Fibroblast of upper back skin (primary cell): ENCODE measurements at places on chromosomes 5 and 9.
A peak's percentile ranks its signal among the peaks of the same experiment; 100 is the strongest.

- peak; percentile 11 for DNase-seq
Measured at GRCh38 chr5:149803641-149804468, 73.7 kb downstream of the PPARGC1B start.

DNA sequence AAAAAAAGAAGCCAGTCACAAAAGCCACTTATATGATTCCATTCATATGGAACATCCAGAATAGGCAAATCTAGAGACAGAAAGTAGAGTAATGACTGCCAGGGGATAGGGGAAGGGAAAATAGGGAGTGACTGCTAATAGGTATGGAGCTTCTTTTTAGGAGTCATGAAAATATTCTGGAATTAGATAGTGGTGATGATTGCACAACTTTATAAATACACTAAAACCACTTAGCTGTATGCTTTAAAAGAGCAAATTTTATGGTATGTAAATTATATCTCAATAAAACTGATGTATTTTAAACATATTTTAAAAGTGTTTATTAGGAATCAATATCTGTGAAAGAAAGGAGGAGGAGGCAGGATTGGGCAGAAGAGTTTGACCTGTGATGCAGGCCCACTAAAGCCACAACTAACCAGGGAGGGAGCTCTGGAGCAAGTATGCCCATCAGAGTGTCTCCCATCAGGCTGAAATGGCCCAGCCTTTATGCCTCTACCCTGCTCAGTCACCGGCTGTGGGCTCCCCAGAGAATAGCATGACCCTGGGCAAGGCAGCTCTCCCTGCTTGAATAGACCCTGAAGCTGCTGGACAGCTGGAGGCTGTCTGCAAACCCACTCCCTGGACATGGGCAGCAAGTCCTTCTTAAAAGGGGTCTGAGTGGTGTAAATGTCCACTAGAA lies 96.0 kb upstream of the SLC44A1 start:
- DNase-seq: no peak

GRCh38 chr9:35237311-35237710 lies 75.5 kb downstream of the UNC13B start:
- DNase-seq: no peak

DNA sequence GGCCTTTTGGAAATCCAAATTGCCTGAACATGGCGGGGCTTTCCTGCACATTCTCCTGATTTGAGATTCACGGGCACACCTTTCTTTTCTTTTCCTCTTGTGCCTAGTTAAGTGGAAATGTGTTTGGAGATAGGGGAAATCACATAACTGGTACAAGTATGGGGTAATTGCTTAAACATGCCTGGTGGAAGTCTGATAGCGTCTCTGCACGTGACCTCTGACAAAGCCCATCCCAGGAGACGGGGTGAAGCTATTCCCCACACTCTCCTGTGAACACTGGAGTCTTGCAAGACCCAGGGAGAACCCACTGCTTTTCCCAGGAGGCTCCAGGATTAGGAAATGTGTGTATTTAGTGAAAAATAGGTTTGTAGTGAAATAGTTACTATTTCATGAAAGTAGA lies 2.9 kb upstream of the REEP2 start:
- DNase-seq: no peak

DNA sequence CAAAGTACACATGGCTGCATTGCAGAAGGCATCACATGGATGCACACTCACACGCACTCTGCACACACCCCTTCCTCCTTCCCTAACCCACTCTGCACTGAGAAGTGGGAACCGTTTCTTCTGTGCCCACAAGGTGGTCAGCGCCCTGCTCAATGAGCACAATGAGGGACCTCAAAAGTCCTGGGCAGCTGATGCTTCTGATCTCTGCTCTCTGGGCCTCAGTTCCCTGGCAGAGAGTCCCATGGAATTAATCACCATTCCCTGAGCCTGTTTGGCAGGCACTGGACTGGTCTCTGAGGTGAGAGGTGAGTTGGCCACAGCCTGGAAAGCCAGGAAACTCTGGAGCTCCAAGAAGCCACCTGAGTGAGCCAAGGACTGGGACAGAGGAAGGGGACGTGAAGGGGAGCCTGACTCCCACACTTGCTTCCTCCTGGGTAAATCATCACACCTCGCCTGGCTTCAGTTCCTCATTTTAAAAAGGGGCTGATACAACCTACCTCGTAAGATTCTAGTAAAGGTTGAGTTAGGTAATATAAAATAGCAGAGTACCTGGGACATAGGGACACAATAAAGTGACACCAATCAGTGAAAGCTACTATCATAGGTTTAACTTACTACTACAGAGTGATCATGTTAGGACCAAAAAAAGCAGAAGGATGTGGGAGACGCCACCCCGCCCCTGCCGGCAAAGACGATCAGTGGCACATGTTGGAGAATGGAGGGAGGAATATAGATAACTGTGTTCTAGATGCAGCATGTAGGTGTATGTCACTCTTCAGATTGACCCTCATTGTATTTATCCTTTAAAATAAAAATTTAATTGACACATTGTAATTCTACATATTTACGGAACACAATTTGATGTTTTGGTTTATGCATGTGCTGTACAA lies 21.1 kb upstream of the IGFBPL1 start:
- DNase-seq: no peak

DNA sequence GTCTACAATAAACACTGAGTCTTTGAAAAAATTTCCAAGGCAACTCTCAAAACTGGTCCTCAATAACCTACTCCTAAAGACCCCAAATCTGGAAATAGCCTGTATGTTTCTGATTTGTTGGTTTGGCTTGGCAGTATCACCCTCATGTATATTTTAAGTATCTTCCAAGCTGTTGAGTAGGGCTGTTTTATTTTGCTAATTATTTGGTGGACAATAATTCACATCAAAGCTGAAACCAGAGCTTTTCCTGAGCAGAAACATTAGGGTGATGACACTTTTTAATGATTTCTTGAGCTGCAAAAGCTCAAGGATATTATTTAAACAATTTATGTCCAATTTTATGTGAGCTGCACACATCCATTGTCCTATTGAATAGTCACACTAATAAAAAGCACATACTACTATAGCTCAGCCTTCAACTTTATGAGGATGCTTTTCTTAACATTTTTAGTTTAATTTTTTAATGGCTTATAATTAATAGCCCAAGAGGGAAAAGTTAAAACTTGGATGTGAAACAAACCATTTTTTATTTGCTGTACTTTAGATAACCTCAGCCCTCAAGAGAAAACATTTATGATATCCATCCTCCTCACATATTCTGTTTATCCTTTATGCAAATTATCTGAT lies 393.1 kb downstream of the TAF11L14 start:
- DNase-seq: no peak

DNA sequence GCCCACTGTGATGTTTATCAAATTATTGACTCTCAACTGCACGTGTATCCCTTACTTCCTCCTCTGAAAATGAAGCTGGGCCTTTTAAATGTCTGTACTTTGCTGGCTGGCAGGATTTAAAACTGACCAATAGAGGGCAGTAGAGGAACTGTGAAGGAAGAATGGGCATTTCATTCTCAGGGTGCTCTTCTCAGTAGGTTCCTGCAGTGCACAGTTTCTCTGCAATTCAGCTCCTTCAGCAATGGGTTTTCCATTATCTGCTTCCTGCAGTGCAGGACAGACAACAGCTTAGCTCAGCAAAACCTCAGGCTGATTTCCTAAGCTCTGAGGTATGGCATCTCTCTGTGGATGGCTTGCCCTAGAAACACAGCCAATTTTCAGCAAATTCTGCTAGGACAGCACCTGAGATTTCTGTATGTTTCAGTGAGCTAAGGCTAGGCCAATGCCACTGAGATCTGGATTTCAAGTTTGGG lies 298.4 kb upstream of the PRDM9 start:
- peak; percentile 32 for DNase-seq

DNA sequence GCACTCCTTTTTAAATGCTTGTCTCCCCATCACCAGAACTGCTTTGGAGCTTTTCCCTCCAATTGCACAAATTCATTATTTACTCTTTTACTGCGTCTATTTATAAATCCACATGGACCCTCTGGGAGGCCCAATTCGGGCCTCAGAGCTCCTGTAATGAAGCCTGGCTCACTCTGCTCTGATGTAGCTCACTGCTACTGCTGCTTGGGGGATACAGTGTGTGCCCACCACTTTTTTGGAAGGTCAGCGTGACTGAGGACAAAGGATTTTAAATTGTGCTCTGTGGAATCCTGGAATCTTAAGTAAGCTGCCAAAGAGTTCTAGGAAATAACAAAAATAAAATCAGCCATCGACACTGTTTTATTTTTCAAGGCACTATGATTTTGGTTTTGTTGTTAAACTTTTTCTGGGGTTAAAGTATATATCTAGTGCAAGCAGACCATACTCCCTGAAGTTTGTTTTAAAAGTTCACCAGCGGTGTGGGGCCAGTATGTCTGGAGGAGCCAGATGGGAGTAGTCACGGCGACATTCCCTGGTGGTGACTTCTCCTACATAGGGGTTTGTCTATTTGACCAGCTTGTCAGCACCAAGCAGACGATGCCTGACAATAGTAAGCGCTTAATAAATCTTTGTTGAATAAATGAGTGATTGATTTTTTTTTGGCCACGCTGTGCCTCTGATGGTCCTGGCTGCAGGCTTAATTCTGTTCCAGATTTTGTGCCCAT lies 142.8 kb downstream of the TMEM38B start:
- DNase-seq: no peak

- no peak for DNase-seq
Measured at GRCh38 chr5:21574438-21574837, 1278.7 kb downstream of the CDH12 start.

- DNase-seq: no peak
Measured at GRCh38 chr5:141590127-141590526, 28.7 kb downstream of the DIAPH1 start.

- DNase-seq: no peak
Measured at GRCh38 chr5:131068076-131068475, 97.0 kb downstream of the HINT1 start.

GRCh38 chr9:77305622-77306400 lies 128.5 kb downstream of the VPS13A start:
- peak; percentile 76 for DNase-seq

- DNase-seq: no peak
Measured at GRCh38 chr5:2453781-2454180, 297.7 kb downstream of the IRX2 start.

DNA sequence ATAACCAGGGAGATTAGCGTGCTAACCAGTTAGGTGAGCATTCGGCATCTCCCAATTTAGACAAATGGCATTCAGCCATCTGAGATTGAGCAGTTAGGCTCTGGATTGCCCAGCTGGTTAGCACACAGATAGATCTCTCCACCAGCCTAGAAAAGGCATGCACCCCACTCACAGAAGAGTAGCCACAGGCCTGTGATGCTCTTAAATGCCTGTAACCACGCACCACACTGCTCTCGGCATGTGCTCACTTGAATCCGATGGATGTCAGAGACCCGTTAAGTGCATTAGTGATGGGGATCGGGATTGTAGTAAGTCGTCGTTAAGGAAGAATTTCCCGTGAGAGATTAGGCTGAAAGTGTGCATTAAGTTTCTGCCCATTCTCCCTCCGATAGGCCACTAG lies 23.0 kb downstream of the MARCHF6 start:
- no peak for DNase-seq

GRCh38 chr9:13267743-13268142 lies 11.7 kb downstream of the MPDZ start:
- DNase-seq: peak; percentile 85

- peak; percentile 22 for DNase-seq
Measured at GRCh38 chr5:102796498-102796897, 41.4 kb downstream of the PAM start.

DNA sequence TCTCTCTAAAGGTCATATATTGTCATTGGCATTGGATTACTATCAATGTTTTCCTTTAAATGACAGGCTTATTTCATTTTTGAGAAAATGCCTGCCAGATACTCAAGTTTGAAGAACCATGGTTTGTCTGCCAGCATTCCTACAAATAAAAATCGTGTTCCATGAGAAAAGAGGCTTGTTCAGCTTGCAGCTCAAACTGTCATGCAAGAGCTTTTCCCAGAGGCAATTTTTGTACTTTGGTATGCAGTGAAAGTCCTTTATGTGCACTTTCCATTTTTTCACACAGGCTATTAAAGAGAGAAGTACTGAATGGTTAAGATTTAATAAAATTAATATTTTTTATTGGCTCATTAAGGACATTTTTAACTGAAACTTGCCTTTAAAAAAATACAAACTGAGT lies 110.4 kb downstream of the FBXO4 start:
- DNase-seq: no peak

DNA sequence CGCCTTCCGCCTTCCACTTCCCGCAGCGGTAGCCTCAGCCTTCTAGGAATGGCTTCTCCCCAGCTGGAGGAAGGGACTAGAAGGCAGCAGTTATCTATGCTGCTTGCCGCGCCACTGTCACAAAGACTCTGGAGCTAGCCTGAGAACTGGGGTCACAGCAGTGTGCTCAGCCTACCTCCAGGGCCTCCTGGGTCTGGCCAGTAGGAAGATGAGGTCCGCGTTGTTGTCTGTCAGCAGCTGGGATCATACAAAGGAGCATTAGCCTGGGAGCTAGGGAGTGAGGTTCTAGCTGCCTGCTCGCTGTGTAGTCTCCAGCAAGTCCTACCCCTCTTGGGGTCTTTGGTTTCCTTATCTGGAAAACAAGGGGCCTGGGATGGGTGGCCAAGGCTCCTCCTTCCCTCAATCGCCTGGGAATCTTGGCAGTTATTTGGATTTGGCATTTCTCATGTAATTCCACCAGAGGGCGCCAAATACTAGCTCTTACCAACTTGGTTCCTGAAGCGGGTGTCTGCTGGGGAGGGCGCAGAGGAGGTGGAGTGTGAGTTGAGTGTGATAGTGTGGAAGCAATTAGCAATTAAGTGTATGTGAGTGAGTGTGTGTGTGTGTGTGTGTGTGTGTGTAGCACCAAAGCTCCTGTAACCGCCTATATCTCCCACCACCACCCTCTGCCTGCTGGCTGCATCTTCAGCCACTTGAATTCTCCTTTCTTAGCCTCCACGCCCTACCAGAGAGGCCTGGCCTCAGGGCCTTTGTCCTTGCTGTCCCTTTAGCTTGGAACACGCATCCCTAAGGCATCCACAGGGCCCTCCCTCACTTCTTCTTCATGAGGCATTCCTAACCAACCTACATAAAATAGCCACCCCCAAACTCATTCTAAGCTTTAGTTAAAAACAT lies 97.1 kb downstream of the ENTREP1 start:
- peak; percentile 61 for DNase-seq

DNA sequence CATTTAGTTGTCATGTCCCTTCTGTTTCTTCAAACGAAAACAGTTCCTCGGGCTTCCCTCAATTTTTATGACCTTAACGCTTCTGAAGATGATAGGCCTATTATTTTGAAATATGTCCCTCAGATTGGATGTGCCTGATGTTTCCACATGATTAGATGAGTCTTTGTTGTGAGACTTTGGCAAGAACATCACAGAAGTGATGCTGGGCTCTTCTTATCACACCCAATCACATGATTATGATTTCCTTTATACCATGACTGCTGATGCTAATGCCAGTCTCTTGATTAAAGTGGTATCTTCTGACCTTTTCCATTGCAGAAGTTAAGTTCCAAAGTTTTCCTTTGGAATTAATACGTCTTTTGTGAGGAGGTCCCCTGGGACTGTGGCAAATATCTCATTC lies 175.7 kb downstream of the SAXO1 start:
- DNase-seq: no peak

DNA sequence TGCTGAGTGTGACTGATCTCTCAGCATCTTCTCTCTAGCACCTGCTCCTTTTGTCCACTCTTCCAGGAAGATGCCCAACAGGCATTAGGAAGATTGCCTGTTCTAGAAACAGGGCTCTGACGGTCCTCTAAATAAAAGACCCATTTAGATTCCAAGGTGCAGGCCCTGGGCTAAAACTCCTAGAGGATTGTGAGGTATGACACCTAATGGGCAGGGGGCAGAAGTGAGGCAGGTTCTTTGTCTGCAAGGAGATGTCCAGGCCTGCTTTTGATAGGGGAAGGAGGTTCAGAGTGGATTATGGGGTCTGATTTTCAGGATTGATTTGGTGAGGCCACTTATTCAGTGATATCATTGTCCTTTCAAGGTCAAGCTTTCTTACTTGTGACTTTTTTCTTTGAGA lies 140.8 kb upstream of the TRPC7 start:
- DNase-seq: no peak
